Dermis blood vessel endothelial cell (primary cell): ENCODE measurements at places on chromosomes 16 and 17. TPM values are rescaled to one million over a fixed set of nuclear protein-coding genes. Genes with fewer than 3 reads are reported as not detected.

The CACNG4 gene
- not detected in 2 replicates for total RNA-seq

The LGALS9B gene
- not detected in 2 replicates for total RNA-seq

The ITPRIPL2 gene
- total RNA-seq, result 40.2 and 51.3 TPM in 2 replicates

DNA sequence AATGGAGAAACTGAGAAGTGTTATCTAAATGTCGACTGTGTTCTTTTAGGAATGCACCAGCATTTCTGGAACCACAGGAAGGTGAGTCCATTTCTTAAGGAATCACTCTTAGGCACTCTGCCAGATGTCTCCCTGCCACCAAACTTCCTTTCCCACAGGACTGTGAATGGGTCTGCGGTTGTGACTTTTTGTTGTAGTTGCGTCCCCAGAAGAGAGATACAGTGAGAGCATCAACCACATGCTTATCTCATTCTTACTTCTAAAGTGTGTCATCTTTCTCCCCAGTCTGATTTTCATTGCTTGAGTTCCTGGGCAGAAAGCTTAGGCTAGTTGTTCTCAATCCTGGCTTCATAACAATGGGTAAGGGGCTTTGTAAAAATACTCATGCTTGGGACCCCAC lies 13.4 kb downstream of the ITPRIPL2 start:
- DNase-seq, result peak; percentile 21

DNA sequence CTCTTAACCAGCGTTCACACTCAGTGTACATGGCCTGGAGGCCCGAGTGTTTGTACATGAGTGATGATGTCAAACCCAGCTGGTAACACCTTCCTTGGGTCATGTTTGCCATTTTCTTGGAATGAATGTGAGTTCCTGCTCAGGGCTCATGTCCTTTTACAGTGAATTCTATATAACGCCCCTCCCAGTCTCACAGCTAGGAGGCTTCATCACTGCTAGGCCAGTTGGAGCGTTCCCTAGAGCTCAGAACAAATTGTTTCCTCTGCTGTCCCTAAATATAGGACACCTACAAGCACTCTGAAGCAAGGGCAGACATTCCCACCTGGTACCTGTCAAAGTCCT lies 5.5 kb downstream of the TIMM22 start:
- peak; percentile 62 for DNase-seq

DNA sequence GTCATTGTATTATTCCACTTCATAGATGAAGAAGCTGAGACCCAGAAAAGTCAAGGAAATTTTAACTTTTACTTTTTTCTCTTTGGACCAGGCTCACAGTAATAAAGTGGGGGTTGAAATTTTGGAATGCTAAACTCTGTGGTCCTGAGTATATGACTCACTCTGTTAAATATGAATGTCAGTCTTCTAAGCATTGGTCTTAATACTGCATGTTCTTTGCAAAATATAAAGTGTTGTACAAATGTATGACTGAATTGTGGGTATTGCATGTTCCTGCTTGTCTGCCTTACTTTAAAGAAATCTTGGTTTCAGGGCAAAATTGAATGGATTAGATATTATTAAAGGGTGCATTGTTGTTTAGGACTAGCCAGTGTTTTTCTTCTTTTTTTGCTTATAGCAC lies 950.8 kb upstream of the GOT2 start:
- DNase-seq, result no peak

GRCh38 chr17:39926588-39927100 lies 757 bp downstream of the ORMDL3 start:
- peak; percentile 31 for DNase-seq

GRCh38 chr17:80481284-80482057 lies 5.1 kb upstream of the NPTX1 start:
- no peak for DNase-seq

DNA sequence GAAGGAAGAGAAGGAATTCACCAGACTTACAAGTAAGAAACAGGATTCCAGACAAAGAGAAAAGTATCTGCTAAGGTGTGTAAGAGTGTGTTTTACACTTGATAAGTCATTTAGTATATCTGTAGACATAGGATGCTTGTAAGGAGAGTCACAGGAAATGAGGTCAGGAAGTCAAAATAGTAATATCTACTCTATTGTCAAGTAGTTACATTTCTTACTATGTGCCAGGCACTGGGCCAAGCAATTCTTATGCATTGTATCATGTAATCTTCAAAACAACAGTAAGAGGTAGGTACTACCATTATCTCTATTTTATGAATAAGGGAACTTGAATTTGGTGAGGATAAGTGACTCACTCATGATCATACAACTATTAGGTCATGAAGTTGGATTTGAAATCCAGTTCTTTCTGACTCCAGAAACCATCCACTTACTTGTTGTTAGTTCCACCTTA lies 129.1 kb downstream of the SNX11 start:
- peak; percentile 95 for DNase-seq

DNA sequence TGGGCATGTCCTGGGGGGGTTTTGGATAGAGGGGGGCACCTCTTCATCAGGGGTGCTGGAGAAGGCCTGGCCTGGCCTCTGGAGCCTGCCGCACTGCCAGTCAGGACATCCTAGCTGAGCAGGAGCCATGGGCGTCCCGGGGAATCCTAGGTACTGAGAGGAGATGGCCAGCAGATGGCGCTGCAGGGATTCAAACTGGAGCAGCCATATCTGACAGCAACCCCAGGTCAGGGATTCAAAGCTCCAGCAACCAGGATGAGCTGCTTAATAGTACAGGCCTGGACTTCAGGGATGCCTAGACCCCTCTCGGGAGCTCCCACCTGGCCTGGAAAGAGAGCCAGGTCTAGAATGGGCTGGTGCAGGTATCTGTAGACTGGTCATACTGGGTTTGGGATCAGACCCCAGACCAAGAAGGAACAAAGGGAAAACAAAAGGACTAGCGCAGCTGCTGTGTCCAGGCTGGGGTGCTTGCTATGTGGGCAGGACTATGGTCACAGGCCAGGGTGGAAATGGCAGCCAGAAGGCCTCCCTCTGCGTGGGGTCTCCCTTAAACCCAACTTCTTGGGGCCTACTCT lies 306.9 kb upstream of the RBFOX1 start:
- peak; percentile 11 for DNase-seq
